ENCODE measurements at places on chromosomes 7 and 10. TPM values are rescaled to one million over a fixed set of nuclear protein-coding genes. Genes with fewer than 3 reads are reported as not detected.
A peak's percentile ranks its signal among the peaks of the same experiment; 100 is the strongest.

GRCh38 chr10:5871596-5871995 is 18.1 kb downstream of the ANKRD16 start:
- DNase-seq, result no peak

- DNase-seq, result no peak
These were observed 60.6 kb downstream of the ACADSB start for GRCh38 chr10:123069246-123069986.

DNA sequence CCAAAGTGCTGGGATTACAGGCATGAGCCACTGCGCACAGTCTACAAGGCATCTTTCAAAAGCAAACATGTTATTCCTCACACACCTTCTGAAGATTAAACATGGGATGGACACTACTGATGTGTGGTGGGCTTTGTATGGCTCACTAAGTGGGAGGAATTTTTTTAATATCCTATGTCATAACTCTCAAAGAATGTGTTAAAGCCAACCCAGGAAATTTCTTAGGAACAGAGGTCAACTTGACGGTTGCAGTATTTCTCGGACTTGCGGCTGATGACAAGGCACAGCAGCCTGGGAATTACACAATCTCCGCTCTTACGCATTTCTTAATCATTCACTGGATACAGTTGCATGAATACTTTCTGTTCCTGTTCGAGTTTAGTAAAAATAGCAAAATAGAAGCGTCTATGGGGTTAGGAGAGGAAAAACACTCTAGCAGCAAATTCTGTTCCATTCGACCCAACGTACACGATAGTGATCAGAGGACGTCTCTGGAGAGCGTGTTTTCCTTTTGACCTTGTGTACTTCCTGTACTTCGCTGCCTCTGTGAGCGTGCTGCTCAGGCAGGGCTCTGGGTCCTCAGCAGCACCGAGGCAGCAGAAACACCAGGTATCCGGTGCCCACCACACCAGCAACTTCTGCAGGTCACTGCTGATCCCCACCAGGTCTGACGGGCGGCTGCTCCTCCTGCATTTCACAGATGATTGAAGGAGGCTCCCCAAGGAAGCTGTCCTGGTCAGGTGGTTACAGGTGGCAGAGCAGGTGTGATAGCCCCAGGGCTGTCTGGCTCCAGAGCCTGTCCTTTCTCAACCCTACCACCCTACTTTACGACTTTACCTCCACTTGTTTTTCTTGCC is 26.4 kb upstream of the SRGN start:
- peak; percentile 84 for DNase-seq

DNA sequence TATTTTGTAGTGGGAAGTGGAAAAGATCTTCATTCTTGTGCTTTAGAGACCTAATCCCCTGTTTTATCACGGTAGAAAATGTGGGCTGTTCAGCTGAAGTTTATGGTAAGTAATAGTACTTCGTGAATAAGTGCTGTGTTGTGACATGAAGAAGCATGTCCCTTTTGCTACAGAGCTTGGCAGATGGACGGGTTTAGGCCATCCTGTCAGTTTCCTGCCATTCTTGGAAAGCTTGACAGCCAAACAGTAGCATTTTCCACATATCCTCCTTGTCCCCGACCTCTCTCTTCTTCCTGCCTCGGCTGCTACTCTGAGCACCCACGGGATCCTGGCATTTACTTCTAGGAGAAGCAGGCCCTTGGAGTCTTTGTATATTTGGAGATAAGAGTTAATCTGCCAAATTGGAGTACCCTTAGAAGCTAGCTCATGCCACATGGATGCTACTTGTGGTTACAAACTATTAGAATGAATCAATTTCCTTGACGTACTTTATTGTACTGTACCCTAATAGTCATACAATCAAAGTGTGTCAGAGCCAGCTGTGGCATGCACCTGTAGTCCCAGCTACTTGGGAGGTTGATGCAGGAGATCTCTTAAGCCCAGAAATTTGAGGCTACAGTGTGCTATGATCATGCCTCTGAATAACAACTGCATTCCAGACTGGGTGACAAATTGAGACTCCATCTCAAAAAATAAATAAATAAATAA is 39.2 kb downstream of the PNLIPRP3 start:
- DNase-seq, result no peak

UCN3 gene
- polyA plus RNA-seq, result 0.11 TPM

HTR5A gene
- polyA plus RNA-seq, result not detected

Data from A549 (cell line).